ENCODE measurements at places on chromosomes 7 and 10. TPM values are rescaled to one million over a fixed set of nuclear protein-coding genes. Genes with fewer than 3 reads are reported as not detected.

CHAT gene
- not detected for total RNA-seq

DENND2A gene
- total RNA-seq, result 0.41 TPM

TUBAL3 gene
- 0.33 TPM for total RNA-seq

NCF1 gene
- not detected for total RNA-seq

TACC2 gene
- total RNA-seq, result 86.3 TPM

HTR7 gene
- 0.12 TPM for total RNA-seq

UMAD1 gene
- 9.5 TPM for total RNA-seq

MYL10 gene
- not detected for total RNA-seq

SYT15 gene
- 3.8 TPM for total RNA-seq

HTRA1 gene
- 54.3 TPM for total RNA-seq

ZNF800 gene
- 8.3 TPM for total RNA-seq

LRRC4 gene
- not detected for total RNA-seq

RBM28 gene
- total RNA-seq, result 55.3 TPM

EVX1 gene
- total RNA-seq, result 0.19 TPM

ZNF727 gene
- total RNA-seq, result not detected

SLC13A1 gene
- not detected for total RNA-seq

EDRF1 gene
- total RNA-seq, result 17.6 TPM

EGFR gene
- total RNA-seq, result 108 TPM

MOGAT3 gene
- not detected for total RNA-seq

GALNT17 gene
- total RNA-seq, result not detected

CFAP46 gene
- total RNA-seq, result 1.5 TPM

PURB gene
- 12.0 TPM for total RNA-seq

PHKG1 gene
- total RNA-seq, result 0.52 TPM

R3HCC1L gene
- total RNA-seq, result 13.5 TPM

UNCX gene
- total RNA-seq, result not detected

LLCFC1 gene
- not detected for total RNA-seq

C10orf62 gene
- not detected for total RNA-seq

RHBDD2 gene
- 90.3 TPM for total RNA-seq

PTF1A gene
- not detected for total RNA-seq

KIAA1217 gene
- total RNA-seq, result 1.9 TPM
